GM12878 (cell line): ENCODE measurements at places on chromosomes 6 and 20.

DNA sequence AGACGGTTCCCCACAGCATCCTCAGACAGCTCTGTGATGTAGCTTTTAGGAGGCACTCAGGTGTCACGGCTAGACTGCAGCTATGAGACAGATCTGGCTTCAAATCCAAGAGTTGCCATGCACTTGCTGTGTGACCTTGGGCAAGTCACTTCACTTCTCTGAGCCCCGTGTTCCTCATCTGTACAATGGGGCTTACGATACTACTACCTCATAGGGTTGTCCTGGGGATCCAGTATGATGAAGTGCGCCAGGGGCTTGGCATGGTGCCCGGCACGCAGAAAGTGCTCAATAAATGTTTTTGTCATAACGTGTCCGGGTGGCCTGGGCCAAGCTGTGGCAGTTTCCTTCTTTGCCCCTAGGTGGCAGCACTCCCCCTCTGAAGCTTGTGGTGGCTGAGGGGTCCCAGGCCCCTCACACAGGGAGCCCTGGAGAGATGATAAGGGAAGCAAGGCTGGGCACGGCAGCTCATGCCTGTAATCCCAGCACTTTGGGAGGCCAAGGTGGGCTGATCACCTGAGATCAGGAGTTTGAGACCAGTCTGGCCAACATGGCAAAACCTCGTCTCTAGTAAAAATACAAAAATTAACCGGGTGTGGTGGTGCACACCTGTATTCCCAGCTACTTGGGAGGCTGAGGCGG is 19.1 kb upstream of the CHMP4B start:
- no peak for DNase-seq

GRCh38 chr6:122008101-122008999 is 391.1 kb upstream of the HSF2 start:
- no peak for DNase-seq

- DNase-seq, result no peak
These were observed 411.1 kb downstream of the HDGFL1 start for GRCh38 chr6:22980446-22980845.

DNA sequence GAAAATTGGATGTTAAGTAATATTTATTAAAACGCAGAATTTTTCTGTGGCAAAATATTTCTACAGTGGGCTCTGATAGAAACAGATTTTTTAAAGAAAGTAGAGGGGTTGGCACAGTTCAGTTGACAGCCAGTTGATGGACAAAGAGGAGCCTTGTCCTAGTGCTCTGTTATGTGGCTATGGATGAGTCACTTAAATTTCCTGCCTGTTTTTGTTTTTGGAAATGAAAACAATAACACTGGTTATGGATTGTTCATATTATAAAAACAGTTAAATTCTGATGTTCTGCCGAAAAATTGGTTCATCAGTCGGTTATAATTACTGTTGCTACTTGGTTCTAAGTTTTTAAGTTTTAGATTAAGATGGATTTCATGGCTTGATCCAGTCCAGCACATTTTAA is 42.8 kb downstream of the MYO6 start:
- no peak for DNase-seq

- DNase-seq, result no peak
These were observed 176.6 kb upstream of the PTPRK start for GRCh38 chr6:128696691-128697689.

DNA sequence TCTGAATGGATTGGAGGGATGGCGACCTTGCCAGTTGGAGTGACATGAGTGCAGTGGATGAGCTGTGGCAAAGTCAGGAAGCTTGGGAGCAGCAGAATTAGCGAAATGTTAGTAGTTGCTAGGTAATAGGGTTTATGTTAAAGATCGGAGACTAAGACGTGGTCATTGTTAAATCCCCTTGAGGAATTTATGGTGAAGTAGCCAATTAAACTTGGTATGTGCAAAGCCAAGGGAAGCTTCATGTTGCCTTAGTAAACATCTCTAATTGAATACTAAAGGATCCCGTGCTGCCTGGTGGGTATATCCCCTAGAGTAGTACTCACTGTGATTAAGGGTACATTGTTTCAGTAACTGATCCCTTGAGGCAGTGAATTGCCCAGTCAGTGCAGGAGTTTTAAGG is 106.0 kb downstream of the PRIM2 start:
- DNase-seq, result no peak

GRCh38 chr20:24616258-24617079 is 147.0 kb downstream of the SYNDIG1 start:
- DNase-seq, result no peak

DNA sequence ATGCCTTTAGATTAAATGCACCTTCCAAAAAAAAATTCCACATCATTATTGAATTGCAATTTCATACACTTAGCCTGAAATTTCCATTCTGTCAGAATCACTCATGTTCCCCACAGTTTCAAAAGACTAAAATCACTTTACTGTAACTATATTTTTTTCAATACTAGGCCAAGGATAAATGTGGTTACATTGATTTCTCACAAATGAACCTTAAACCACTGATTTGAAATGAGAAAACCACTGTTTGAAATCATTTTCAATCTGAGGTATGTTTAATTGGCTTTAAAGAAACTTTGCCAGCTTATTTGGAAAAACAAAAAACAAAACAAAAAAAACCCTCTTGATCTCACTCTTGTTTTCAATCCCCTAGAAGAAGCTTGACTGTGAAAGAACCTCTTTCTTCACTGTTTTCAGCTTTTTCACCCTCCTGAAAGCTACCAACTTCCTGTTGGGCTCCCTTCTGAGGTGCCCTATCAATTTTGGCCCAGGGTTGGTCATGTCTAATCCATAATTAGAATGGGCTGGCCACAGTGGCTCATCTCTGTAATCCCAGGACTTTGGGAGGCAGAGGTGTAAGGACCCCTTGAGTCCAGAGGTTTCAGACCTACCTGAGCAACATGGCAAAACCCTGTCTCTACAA is 242.5 kb downstream of the ADGRG6 start:
- no peak for DNase-seq

GRCh38 chr6:37922563-37922962 is 103.0 kb downstream of the ZFAND3 start:
- DNase-seq, result no peak

DNA sequence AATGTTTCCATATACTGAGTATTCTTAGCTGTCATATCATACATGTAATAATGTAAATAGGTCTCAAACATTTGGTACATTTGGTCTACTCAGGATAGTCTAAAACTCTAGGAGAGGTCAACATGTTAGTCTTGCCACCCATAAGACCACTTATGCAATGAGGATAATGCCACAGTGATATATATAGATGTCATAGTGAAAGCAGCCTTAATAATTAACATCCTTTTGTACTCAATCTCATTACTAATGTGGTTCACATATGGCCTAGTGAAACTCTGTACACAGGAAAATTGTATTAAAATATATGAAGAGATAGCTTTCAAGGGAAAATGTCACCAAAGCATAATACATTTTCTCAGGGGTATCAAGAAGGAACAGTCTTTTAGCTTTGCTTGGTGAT is 577.9 kb downstream of the TFAP2B start:
- no peak for DNase-seq

- no peak for DNase-seq
These were observed 124.5 kb downstream of the HIVEP2 start for GRCh38 chr6:142820338-142821051.

DNA sequence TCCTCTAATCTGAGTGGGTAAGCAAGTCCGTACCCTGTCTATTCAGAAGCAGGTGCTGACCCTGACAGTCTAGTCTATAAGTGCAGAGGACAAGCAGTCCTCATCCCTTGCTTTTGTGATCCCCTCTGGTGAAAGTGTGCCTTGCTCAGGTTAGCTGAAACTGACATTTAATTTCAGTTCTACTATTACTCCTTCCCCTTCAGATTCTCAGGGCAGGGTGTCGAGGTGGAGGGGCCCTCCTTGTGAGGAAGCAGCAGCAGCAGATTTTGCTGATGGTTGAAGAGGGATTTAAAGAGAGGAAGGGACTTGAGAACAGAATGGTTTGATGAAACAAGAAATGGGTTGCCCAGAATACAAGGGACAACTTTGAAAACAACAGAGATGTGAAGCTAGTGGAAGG is 309.3 kb downstream of the CLIC5 start:
- DNase-seq, result no peak

DNA sequence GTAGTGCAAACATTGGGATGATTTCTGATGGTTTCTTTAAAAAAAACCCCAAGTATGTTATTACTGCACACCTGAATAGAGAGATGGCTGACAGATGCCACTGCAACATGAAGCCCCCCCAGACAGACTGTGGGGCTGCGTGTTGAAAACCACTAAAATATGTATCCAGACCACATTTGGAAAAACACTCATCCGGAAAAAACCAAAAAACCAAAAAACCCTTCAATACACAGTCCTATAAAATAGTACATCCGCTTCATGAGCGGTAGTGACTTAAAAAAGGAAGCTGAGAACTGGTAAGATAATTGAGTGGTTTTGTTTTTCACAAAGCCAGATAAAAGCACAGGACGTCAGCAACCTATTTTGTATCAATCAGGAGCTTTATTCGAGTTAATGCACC is 47.1 kb upstream of the EDN3 start:
- DNase-seq, result no peak

DNA sequence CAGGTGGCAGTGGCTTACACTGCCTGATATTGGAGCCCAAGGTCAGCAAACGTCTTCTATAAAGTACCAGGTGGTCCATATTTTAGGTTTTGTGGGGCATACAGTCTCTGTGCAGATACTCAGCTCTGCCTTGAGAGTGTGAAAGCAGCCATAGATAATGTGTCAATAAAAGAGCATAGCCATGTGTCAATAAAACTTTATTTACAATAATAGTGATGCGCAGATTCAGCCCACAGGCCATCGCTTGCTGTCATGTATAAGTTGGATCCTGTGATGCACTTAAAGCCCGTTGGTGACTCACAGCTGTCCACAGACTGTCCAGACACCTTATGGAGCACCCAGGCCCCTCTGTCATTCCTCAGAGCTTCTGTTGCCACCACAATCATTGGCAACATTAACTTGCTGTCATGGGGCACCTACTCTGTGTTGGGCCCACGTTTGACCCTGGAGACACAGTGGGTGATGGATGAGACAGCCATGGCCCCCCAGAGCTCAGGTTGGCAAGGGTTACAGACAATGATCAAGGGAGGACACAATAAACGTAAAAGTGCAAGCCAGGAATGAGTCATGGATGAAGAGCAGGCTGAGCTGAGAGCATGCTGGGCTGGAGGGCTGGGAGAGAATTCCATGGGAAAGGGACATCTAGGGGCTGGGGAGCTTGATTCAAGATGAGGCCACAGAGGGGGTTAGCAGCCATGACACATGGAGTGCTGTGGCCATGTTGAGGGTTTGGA is 173.6 kb downstream of the TAF4 start:
- no peak for DNase-seq

- DNase-seq, result no peak
These were observed 15.6 kb upstream of the SNRPB2 start for GRCh38 chr20:16714242-16714641.

- no peak for DNase-seq
These were observed 28.4 kb downstream of the HLA-C start for GRCh38 chr6:31243508-31243907.

GRCh38 chr20:818001-818664 is 15.4 kb upstream of the FAM110A start:
- DNase-seq, result no peak

DNA sequence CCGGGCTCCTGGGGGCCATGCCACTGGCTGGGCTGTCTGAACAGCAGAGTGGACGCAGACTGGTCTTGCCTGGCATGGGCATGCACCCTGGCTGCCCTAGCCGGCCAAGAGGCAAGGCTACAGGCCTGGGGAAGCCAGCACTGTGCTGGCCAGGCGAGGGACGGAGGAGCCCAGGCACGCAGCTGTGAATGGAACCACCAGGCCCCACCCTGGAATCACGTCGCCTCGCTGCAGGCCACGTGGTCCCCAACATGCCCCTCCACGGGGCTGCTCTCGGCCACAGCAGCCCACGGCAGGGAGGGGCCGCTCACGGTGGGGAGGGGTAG is 4.0 kb downstream of the UCKL1 start:
- DNase-seq, result no peak

DNA sequence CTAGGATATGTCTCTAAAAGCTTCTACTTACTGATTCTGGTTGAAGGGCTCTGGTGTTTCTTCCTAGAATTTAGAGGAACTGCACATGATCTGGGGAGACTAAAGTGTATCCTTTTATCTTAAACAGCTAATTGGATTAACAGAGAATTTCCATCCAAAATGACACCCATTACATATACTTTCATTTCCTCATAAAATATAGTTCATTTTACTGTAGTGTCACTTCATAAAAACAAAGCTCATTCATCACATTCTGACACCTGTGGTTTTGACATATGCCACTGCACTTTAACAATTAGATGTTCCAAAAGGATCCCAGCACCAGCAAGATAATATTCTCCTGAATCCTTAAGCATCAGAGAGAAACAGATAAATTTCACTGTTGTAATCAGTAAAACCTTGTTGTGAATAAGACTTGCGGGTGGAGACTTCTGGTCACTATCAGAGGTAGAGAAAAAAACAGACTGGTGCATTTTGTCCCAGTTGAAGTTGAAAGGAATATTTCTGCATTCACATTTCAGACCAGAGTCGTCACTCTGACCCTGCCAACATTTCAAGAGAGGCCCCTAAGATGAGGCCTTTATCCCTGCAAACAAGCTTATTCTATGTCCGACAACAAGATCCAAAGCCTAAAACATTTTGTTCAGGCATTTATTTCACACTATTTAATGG is 175.3 kb upstream of the BMP5 start:
- DNase-seq, result no peak

DNA sequence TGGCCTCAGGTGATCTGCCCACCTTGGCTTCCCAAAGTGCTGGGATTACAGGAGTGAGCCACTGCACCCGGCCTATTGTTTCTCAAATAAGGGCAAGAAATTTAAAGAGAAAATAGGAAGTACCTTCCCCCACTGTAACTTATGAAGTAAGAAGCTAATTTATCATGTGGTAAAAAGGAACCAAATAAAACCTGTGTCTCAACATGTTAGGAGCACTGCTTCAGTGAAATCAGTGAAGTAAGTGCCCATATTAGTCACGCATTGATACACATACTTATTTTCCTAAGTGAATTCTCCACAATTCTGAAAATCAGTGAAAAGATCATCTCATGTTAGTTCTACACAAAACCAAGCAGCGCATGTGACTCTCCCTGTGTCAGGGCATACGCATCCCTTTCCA is 14.2 kb upstream of the LPA start:
- DNase-seq, result no peak

GRCh38 chr6:45915780-45916468 is 99.7 kb downstream of the CLIC5 start:
- no peak for DNase-seq

GRCh38 chr6:155120034-155120433 is 124.9 kb downstream of the TIAM2 start:
- no peak for DNase-seq
